ENCODE measurements at places on chromosomes 7 and 10.
A peak's percentile ranks its signal among the peaks of the same experiment; 100 is the strongest.

DNA sequence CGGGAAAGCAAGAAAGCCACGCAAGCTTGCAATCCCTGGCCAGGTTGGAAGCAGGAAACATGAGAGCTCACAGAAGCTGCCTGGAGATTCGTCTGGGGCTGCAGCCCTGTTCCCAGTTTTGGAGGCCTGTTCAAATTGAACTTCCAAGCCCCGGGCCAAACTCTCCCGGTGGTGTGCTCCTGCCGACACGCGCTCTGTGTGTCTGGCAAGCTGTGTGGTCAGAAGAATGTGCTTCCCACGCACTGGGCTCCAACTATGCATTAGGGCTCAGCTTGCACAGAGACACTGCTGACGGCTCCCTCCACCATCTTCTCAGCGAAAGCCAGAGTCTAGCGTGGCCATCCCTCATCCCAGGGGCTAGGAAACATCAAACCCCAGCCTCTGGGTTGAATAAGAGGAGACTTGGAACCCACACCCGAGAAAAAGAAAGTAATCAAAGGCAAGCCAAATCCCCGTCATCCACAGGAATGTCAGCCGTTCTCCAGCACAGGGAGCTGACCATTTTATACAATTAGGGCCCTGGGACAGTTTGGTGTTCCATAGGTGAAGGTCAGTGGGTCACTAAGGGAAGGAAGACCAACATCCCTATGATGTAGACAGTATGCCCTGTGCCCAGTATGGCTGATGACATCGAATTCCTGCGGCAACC lies 107.2 kb downstream of the FGFR2 start:
- H3K4me1 ChIP-seq = no peaks in the 10 kb centered on the region
- no peaks in the 10 kb centered on the region for H3K36me3 ChIP-seq
- no peak overlapping the region for H3K4me3 ChIP-seq
- H3K27ac ChIP-seq = no peak overlapping the region
- H3K27me3 ChIP-seq = no peaks in the 10 kb centered on the region
- no peak for DNase-seq

DNA sequence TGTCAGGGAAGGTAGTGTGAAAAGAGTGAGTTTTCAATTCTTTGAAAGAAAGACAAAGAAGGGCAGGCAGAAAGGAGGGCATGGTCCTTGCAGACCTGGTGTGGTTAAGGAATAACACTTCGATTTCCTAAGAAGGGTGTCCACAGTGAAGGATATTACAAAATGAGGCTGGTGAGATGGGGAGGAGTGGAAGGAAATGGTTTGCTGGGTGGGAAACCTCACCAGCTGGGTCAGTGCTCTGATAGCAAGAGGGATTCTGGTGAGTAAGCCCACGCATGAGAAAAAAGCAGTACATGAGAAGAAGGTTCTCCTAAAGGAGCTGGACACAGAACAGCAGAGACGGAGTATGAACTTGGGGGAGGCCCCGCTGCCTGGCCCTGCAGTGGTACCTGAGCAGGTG lies 230.6 kb upstream of the PLXNA4 start:
- no peaks in the 10 kb centered on the region for H3K4me1 ChIP-seq
- no peak for DNase-seq
- peaks cover 13% of the 10 kb centered on the region for H3K36me3 ChIP-seq
- H3K27ac ChIP-seq = no peak overlapping the region

- peak overlapping the region; percentile 50 for H3K4me3 ChIP-seq
- H3K36me3 ChIP-seq = no peaks in the 10 kb centered on the region
- H3K27me3 ChIP-seq = peaks cover 13% of the 10 kb centered on the region
- H3K4me1 ChIP-seq = no peaks in the 10 kb centered on the region
- no peak overlapping the region for H3K27ac ChIP-seq
These were observed 41.6 kb upstream of the LYZL2 start for GRCh38 chr10:30671026-30671616.

DNA sequence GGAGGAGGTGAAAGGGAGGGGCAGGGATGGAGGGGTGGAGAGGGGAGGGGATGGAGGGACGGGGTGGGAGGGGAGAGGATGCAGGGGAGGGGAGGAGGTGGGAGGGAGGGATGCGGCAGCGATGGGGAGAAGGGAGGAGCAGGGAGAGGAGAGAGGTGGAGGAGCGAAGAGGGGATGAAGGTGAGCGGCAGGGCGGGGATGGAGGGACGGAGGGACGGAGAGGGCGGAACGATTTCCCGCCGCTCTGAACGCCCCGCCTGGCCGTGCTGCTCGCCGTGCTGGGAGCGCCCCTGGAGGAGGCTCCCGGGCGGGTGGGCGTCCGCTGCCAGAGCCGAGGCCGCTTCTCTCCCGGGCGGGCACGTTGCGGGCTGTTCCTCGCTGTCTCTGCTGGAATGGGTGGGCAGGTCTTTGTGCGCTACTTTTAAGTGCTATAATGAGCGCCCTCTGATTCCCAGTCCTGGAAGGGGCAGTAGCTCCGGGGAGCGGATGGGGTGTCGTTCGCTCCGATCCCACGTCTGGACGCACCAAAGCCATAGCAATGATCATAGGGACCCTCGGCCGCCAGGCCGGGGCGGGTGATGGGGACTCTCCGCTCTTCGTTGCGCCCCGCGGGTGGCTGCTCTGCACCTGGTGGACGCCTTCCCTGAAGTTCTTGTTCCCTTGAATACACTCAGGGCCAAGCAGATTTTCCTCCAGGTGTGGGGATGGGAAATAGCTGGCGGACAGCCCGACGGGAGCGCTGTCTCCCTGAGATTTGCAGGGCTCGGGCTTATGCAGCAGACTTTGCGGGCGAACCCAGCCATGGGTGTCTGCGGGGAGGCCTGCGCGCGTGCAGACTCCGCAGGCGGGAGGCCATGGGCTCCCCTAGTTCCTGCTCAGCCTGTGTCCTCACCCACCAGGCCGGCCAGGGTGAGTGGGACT lies 81.1 kb upstream of the CPXM2 start:
- no peak for DNase-seq
- no peak overlapping the region for H3K27ac ChIP-seq
- H3K27me3 ChIP-seq = peaks cover 84% of the 10 kb centered on the region
- H3K4me1 ChIP-seq = no peaks in the 10 kb centered on the region

GRCh38 chr7:96144260-96144526 lies 177.7 kb downstream of the SLC25A13 start:
- no peaks in the 10 kb centered on the region for H3K4me1 ChIP-seq
- H3K36me3 ChIP-seq = peaks cover 19% of the 10 kb centered on the region
- H3K27me3 ChIP-seq = no peaks in the 10 kb centered on the region

- DNase-seq = no peak
- H3K4me3 ChIP-seq = no peak overlapping the region
- H3K4me1 ChIP-seq = peaks cover 60% of the 10 kb centered on the region
- H3K27me3 ChIP-seq = peaks cover 3% of the 10 kb centered on the region
These were observed 5.5 kb upstream of the IKZF1 start for GRCh38 chr7:50298811-50299562.

DNA sequence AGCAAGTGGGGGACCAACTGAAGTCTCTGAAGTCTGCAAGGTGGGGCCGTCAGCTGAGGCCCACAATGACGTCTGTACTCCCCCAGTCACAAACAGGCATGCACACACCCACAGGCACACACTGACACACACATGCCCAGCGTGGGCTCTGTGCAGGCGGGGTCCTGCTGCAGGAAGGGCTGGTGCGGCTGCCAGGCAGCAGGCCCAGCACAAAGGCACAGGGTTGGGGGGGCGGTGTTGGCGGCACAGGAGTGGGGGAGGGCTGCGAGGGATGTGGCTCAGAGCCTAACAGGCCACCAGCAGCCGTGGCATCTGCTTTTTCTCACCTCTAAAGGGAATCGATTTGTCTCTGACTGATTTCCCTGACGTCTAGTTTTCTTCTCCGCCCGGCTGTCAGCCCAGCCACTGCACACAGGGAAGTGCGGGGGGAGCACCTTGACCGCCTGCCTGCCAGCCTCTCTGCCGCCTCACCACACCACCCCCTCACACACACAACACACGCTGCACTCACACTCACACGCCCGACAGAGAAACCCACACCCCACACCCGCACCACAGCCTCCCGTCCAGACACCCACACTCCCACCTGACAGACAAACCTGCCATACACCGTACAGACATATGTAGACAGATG lies 43.5 kb upstream of the ZMIZ1 start:
- H3K36me3 ChIP-seq = no peaks in the 10 kb centered on the region
- H3K27ac ChIP-seq = no peak overlapping the region
- H3K4me3 ChIP-seq = no peak overlapping the region
- peaks cover 31% of the 10 kb centered on the region for H3K4me1 ChIP-seq
- no peaks in the 10 kb centered on the region for H3K27me3 ChIP-seq

- no peaks in the 10 kb centered on the region for H3K36me3 ChIP-seq
- H3K4me1 ChIP-seq = no peaks in the 10 kb centered on the region
- peak; percentile 3 for DNase-seq
These were observed 872.4 kb downstream of the LRMDA start for GRCh38 chr10:76303682-76304316.

DNA sequence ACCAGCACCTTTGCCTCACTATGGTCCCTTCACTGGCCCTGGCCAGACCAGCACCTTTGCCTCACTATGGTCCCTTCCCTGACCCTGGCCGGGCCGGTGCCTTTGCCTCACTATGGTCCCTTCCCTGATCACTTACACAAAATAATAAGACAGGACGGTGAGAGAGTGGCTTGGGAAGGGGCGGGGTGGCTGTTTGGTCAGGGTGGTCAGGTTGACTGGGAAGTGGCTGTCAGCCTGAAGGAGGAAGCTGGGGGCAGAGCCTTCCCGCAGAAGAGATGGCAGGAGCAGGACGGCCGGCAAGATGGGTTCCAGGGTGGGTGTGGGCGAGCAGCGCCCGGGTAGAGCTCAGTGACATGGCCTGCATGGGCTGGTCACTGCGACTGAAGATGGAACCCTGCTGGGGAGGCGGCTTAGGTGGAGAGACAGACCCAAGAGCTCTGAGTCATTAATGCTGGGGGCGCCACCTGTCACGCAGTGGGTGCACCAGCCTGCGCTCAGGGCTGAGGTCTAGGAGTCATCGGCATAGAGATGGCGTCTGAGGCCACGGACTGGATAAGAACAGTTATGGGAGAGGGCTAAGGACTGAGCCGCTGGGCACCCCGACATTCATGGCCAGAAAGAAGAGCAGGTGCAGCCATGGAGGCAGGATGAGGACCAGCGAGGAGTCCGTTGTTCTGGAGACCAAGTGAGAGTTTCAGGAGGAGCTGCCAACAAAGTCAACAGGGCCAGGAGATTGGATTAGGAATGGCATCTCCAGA lies 91.8 kb downstream of the CHST15 start:
- no peaks in the 10 kb centered on the region for H3K4me1 ChIP-seq
- peaks cover 10% of the 10 kb centered on the region for H3K27me3 ChIP-seq
- no peak overlapping the region for H3K27ac ChIP-seq
- H3K4me3 ChIP-seq = no peak overlapping the region
- DNase-seq = no peak
- no peaks in the 10 kb centered on the region for H3K36me3 ChIP-seq

GRCh38 chr10:103327906-103328305 lies 23.0 kb downstream of the PCGF6 start:
- no peak overlapping the region for H3K4me3 ChIP-seq
- H3K27me3 ChIP-seq = no peaks in the 10 kb centered on the region
- no peak overlapping the region for H3K27ac ChIP-seq
- H3K36me3 ChIP-seq = peaks cover 13% of the 10 kb centered on the region

DNA sequence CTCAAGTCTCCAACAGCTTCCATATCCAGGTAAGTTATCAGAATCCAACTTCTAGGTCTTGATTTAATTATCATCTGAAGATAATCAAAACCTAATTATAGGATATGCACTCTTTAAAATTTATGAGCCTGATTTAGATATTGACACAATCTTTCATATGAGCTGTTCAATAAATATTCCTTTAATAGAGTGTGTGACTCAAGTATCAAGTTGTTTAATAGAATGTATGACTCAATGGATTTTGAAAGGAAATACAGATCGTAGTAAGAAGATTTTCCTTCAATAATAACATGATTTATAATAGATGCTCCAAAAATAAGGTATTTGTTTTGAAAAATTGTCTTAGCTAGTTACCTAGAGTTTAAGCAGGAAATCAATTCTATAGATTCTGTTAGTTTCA lies 97.8 kb downstream of the ABCA13 start:
- H3K27ac ChIP-seq = no peak overlapping the region
- DNase-seq = no peak
- H3K4me1 ChIP-seq = no peaks in the 10 kb centered on the region
- no peak overlapping the region for H3K4me3 ChIP-seq
- H3K36me3 ChIP-seq = no peaks in the 10 kb centered on the region
- H3K27me3 ChIP-seq = peaks cover 13% of the 10 kb centered on the region

- H3K4me3 ChIP-seq = no peak overlapping the region
- no peak overlapping the region for H3K27ac ChIP-seq
- no peaks in the 10 kb centered on the region for H3K4me1 ChIP-seq
These were observed 46.6 kb upstream of the EBF3 start for GRCh38 chr10:130010653-130011052.

GRCh38 chr10:43479275-43479674 lies 42.4 kb downstream of the ZNF487 start:
- no peaks in the 10 kb centered on the region for H3K27me3 ChIP-seq
- H3K36me3 ChIP-seq = peaks cover 38% of the 10 kb centered on the region
- DNase-seq = no peak
- H3K27ac ChIP-seq = no peak overlapping the region

DNA sequence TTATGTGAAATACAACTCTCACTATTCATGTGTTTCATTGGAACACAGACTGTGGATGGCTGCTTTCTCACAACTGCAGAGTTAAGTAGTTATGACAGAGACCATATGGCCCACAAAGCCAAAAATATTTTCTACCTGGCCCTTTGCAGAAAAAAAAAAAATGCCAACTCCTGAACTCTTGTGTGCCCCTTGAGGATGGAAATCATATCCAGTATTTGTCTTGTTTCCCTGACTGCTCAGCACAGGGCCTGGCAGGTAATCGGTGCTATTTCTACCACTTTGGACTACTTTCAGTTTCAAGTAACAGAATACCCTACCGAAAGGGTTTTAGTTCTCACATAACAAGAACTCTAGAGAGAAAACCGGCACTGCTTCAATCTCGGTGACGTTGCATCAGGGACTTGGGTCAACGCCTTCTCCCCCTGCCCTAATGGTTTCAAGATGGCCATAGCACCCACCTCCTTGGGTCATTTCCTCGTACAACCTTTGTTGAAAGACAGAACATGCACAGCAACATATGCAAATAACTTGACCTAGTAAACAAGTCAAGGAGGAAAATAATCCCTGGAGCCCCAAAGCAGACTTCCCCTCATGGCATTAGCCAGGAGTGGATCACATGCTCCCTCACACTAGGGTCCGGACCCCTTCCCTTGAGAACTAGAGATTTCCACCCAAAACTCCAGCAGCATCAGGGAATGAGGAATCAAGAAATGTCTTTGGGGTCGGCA lies 11.8 kb upstream of the GPNMB start:
- H3K4me3 ChIP-seq = no peak overlapping the region
- DNase-seq = no peak
- no peaks in the 10 kb centered on the region for H3K27me3 ChIP-seq
- no peak overlapping the region for H3K27ac ChIP-seq
- no peaks in the 10 kb centered on the region for H3K36me3 ChIP-seq
- peaks cover 3% of the 10 kb centered on the region for H3K4me1 ChIP-seq
